ENCODE measurements at places on chromosomes 7 and 10.

DNA sequence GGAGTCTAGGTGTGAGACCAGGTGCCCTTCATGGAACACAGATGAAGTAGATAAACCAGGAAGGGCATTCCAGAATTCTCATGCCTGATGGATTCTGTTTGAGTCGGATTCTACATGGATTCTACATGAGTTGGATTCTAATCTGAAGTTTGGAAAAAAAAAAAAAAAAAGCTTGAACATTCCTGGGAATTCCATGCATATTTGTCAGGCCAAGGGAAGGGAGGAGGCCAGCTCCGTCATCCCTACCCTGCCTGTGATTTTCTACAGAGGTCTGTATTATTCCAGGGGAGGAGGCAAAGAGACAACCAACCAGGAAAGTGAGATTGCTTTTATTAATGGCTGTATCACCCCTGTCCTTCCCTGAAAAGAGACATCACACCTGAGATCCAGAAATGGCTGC is 27.8 kb upstream of the EBLN1 start:
- peak; percentile 8 for DNase-seq

- DNase-seq, result no peak
Measured at GRCh38 chr7:24102988-24103387, 181.0 kb upstream of the NPY start.

DNA sequence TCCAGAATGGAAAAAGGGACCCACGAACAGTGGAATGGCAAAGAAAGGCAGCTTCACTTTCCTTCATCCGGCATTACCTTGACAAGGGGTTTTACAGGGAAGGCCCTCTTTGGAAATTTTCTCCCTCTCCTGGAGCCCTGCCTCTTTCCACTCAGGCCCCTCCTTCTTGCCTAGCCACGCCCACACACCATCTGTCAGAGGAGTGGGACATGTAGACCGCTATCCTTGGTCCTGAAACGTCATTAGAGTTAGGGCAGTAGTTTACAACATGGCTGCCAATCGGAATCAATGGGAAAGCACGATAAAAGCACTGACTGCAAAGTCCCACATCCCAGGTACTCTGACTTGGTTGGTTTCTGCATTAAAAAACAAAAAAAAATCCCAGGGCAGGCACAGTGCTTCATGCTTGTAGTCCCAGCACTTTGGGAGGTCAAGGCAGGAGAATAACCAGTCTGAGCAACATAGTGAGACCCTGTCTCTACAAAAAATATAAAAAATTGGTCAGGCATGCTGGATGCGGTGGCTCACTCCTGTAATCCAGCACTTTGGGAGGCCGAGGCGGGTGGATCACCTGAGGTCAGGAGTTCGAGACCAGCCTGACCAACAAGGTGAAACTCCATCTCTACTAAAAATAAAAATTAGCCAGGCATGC is 96.4 kb downstream of the MARCHF5 start:
- peak; percentile 58 for DNase-seq

DNA sequence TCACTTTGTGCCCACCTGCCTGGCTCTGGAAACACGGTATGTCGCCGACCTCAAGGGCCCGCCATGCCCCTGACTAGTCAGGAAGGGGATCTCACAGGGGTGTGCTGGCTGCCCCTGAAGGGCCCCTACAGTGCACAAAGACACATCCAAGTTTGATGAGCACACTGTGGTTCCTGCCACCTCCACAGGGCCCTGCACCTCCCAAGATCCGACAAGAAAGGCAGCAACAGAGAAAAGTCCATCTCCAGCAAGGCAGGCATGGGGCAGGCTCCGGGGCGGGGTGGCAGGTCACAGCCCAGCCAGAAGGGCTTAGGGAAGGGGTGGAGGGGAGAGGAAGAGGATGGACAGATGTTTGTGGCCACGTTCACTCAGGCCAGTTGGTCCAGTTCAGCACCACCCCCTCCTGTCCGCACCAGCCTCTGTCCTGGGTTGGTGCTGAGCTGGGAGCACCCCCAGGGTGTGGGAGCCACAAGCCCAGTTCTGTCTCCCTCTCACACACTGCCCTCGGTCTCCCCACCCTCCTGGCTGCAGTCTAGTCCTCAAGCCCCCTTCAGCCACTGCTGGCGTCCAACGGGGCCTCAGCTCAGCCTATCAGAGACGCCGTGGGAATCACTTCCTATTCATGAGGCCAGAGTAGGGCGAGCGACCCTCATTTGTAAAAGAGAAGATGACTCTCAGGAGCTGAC is 11.5 kb downstream of the DRGX start:
- no peak for DNase-seq

GRCh38 chr7:150388306-150388705 is 9.2 kb downstream of the ZNF775 start:
- DNase-seq, result no peak

GRCh38 chr7:130962109-130962508 is 228.1 kb upstream of the KLF14 start:
- DNase-seq, result no peak

GRCh38 chr10:106424981-106425380 is 739.5 kb downstream of the SORCS1 start:
- peak; percentile 81 for DNase-seq

- no peak for DNase-seq
Measured at GRCh38 chr10:60353519-60354258, 36.0 kb downstream of the ANK3 start.

- peak; percentile 74 for DNase-seq
Measured at GRCh38 chr10:79981450-79982361, 32.8 kb upstream of the SFTPD start.

DNA sequence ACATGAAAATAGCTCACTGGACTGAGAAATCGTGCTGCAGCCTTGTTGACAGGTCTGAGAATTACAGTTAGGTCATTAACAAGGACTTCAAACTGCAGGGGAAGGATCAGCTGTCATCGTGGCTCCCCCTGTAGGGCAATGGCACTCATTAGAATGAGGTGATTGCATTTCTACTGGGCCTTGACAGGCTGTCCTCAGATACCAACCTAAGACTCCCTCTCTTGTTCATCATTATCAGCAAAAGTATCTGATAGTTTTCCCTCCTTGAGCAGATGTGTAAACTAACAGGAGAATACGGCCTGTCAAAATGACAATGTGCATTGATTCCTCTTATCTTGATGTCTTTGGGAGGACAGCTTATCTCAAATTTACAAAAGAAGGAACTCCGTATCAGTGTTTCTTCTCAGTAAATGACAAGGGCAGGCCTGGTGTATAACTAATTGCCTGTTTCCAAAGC is 648.5 kb upstream of the LRRN3 start:
- peak; percentile 74 for DNase-seq

DNA sequence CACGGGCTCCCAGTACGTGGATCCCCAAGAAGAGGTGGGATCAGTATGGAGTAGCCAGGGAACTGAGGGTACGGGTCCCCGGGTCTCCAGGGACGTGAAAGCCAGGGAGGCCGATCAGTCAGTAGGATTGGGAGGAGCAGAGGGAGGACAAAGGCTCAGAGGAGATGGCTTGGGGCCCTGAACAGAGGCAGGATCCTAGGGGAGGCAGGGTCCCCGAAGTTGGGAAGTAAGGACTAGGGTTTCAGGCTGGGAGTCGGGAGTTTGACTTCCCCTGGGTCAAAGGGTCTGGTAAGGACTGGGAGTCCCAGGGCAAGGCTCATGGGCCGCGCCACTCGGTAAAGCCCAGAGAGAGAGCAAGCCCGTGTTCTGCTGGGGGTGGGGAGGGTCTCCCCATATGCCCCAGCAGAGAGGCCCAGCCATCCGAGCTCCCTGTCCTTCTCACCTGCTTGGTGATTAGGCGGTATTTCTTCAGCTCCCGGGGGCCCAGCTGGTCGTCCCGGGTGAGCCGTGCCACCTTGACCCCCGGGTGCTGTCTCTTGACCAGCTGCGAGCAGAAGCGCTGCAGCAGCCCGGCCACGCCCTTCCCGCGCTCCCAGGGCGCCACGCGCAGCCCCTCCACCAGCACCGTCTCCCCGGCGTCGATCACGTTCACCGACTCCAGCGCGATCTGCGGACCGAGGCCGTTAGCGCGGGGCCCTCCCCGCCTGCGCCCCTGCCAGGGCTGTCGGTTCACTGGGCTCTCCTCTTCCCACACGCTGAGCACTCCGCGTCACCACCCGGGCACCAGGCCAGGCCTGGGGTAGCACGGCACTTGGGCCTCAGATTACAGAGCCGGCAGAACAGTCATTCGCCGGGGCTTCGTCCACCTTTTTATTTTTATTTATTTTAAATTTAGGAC is 7.0 kb downstream of the NAT16 start:
- peak; percentile 74 for DNase-seq

- DNase-seq, result no peak
Measured at GRCh38 chr7:118129041-118129795, 54.7 kb upstream of the LSM8 start.

GRCh38 chr10:28468707-28469483 is 64.0 kb upstream of the WAC start:
- no peak for DNase-seq

- DNase-seq, result no peak
Measured at GRCh38 chr10:71995887-71996575, 31.8 kb downstream of the CHST3 start.

DNA sequence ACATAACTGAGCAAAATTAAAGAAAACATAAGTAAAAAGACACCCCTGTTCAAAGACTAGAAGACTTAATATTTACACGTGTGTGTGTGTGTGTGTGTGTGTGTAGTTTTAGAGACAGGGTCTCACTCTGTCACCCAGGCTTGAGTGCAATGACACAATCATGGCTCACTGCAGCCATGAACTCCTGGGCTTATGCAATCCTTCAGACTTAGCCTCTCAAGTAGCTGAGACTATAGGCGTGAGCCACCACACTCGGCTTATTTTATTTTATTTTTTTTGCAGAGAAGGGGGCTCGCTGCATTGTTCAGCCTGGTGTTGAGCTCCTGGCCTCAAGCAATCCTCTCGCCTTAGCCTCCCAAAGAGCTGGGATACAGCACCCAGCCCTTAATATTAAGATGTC is 90.3 kb downstream of the JMJD1C start:
- DNase-seq, result peak; percentile 33

- DNase-seq, result no peak
Measured at GRCh38 chr7:90897961-90898469, 301.9 kb downstream of the CDK14 start.

- DNase-seq, result no peak
Measured at GRCh38 chr10:85786401-85786899, 580.1 kb downstream of the GRID1 start.

Measured in epithelial cell of esophagus (primary cell).